ENCODE measurements at places on chromosomes 5 and 9.

DNA sequence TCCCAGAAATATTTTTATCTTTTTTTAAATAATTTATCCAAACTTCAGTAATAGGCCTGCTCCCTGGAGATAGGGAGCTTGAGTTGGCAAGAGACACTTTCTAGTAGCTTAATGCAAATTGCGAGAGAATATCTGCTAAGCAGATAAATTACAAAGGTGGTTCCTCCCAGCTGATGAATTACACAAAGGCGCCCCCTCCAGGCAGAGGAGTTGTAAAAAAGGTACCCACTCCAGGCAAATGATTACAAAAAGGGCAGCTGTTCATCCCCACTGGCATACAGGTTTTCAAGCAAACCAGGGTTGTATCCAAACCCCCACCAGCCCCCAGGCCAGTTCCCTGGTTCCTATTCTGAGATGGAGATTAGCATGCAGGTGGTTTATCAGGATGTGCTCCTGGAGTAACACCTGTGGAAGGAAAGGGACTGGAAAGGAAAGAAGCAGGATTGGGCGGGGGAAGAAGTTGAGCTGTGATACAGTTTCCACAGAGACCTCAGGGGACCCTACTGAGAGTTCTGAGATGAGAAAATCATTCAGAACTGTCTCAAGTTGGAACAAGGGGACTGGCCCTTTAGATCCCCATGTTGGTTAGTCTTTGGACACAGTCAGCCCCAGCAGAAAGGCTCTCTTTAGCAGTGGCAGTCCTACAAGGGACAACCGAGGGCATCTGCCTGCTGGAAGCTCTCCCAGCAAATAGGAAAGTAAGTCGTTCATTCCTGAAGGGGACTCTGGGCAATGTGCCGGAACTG, 25.5 kb downstream of the ESM1 start:
- no peak for DNase-seq

- no peak for DNase-seq
Measured at GRCh38 chr5:167644619-167645018, 646.8 kb upstream of the WWC1 start.

DNA sequence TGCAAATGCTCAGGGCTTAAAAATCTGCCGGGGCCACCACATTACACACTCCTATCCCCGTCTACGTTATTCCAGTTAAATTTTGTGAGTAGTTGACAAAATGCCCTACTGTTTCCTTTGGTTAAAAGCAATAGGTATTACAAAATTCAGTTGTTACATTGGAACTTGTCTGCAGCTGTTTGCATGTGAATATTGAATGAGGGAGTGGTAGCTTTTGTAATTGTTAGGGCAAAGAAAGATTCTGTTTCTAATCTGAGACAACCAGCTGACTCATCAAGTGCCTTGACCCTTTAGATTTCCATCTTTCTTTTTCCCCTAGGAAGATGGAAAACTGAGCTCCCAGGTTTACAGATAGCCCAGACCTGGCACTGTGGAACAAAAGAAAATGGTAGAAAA, 30.2 kb downstream of the MAML1 start:
- DNase-seq, result no peak

GRCh38 chr5:44532981-44533380, 143.8 kb upstream of the FGF10 start:
- no peak for DNase-seq

DNA sequence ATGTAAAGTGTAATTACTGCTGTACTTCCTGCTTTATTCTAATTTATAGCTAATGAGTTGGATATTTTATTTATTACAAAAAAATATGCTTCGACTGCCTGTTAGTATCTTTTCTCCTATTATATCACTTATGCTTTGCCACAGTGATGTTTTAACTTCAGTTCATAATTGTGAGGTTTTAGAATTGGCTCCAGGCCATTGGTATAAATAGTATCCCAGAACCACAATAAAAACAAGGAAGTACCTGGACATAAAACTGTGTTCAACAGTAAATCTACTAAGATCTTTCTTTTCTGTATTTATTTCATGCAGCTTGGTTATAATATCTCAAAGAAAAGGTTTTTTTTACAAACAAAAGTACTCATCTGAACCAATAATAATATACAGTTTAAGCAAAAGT, 354.3 kb upstream of the CDH9 start:
- no peak for DNase-seq

GRCh38 chr5:132095424-132095972, 21.9 kb downstream of the CSF2 start:
- DNase-seq, result no peak

GRCh38 chr9:131856105-131856504, 116.2 kb upstream of the RAPGEF1 start:
- no peak for DNase-seq

GRCh38 chr5:42057254-42057690, 132.2 kb downstream of the FBXO4 start:
- DNase-seq, result peak; percentile 0

GRCh38 chr9:86679909-86680308, 267.4 kb downstream of the GAS1 start:
- no peak for DNase-seq

DNA sequence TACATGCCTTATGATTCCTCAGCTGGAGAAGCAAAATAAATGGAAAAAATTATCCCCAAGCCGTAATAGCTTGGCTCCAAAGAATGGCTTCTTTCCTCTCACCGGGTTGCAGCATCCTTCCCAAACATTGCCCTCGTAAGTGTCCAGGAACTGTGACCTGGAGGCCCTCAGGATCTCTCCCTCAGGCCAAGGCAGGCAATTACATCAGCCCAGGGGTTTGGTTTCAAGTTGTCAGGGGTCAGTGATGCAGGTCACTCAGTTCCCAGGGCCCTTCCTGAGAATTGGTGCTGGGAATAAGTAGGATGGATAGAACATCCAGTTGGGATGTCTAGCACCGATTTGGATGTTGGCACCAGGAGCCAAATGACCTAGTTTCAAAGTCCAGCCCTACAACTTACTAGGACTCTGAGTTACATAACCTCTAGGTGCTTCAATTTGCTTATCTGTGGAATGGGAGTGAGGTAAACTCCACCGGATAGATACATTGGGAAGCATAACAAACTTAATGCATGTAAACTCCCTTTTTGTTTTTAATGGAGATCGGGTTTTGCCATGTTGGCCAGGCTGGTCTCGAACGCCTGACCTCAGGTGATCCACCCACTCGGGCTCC, 133.5 kb upstream of the DAP start:
- no peak for DNase-seq

DNA sequence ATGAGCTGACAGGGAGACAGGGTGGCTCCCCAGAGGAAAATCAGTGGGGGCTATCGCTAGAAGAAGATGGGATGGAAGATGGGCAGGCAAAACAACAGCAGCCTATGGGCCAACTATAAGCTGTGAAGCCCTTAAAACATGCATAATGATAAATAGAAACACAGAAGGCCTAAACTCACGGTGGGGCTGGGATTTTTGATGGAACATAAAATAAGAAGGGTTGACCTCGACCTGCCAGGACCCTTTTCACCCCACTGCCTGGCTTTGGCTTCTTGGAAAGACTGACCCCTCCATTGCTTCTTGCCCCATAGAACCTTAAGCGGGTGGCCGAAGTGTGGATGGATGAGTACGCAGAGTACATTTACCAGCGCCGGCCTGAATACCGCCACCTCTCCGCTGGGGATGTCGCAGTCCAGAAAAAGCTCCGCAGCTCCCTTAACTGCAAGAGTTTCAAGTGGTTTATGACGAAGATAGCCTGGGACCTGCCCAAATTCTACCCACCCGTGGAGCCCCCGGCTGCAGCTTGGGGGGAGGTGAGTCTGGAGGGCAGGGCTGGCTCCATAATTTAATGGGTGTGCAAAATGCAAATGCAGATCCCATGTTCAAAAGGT, 36.5 kb upstream of the SAP30L start:
- DNase-seq, result no peak

Data from AG04450 (cell line).